ENCODE measurements at places on chromosomes 1 and 21.

GRCh38 chr1:160346958-160347357 is 3.8 kb downstream of the NCSTN start:
- no peak for DNase-seq

DNA sequence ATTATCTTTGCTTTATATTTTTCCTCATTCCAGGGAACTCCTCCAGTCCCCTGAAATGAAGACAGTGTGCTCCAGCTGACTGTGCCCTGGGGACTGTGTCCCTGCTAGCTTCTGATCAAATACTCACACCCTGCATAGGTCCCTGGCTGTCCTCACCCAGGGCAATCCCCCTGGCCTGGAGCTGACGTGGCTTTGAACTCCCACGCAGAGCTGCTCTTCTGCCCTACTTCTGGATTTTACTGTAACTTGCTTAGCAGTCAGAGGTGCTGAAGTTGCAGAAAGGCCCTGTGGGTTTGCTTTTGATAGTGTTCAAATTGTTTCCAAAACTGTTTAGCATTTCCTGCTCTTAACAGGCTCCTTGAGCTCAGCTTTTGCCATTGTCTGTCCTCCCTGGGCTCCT is 186.5 kb downstream of the FASLG start:
- no peak for DNase-seq

DNA sequence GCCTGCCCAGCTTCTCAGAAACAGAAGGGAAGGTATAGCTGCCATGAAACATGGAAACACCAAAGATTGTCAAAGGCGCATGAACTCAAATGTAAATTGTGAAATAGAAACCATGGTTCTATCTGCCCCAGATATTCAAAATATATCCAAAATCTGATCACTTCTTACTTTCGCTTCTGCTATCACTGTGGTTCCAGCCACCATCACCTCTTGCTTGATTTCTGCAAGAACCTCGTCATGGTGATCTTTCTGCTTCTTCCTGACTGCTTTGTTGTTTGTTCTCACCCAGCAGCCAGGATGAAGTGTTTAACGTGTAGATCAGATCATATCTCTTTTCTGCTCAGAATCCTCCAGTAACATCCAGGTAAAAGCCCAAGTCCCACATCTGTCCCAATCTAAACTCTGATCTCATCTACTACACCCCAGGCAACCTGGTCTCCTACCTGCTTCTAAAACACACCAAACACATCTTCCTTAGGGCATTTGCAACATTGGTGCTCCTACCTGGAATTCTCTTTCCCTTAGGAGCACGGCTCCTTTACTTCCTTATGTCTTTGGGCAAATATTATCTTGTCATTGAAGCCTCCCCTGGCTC is 10.5 kb upstream of the LMO4 start:
- DNase-seq = no peak

DNA sequence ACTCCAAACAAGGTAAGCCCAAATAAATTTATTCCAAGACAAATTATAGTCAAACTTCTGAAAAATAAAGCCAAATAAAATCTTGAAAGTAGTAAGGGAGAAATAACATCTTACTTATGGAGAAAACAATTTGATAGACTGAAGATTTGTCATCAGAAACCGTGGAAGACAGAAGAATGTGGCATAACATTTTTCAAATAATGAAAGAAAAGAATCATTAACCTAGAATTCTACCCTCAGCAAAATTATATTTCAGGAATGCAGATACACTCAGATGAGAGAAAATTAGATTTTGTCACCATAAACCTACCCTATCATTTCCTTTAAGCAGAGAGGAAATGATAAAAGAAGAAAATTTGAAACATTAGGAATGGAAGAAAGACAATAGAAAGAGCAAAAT is 27.3 kb upstream of the PADI1 start:
- DNase-seq = no peak

- DNase-seq = no peak
Measured at GRCh38 chr1:28507247-28507645, 1.4 kb downstream of the RCC1 start.

GRCh38 chr1:203673550-203674411 is 47.1 kb downstream of the ATP2B4 start:
- DNase-seq = no peak

GRCh38 chr1:6547301-6547700 is 7.0 kb downstream of the NOL9 start:
- DNase-seq = no peak

DNA sequence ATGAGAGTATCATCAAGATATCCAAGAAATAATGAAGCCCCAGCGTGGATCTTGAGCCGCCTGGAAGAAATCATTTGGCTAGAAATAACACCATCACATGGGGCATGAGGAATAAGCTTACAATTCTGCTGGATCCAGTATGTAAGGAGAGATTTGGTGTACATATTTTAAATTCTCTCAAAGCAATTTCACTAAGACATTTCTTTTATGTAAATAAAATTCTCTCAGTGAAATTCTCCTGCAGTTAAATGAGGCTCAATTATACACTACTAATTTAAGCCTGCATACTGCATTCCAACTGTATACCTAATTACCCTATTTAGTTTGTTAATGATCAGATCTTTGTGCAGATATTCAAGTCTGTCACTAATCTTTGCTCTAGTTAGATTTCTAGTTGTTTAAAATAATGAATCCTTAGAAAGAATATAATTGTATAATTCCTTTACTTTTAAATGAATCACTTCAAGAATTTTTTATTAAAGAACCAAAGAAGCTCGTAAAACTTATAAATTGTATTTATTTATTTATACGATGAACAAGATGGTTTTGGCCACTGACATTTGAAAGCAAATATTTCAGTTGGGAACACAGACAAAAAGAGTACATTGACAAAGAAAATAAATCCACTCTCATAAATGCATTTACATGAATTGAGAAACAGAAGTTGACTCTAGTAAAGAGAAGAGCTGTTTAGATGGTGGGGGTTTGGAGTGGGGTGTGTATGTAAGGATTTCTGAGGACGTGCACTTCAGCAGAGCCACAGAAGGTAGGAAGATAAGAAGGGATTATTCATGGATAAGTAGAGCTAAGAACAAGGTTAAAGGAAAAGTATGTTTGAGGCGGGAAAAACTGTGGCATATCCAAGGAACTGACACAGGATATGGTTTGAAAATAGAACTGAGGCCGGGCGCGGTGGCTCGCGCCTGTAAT is 466.8 kb downstream of the DSCAM start:
- no peak for DNase-seq

DNA sequence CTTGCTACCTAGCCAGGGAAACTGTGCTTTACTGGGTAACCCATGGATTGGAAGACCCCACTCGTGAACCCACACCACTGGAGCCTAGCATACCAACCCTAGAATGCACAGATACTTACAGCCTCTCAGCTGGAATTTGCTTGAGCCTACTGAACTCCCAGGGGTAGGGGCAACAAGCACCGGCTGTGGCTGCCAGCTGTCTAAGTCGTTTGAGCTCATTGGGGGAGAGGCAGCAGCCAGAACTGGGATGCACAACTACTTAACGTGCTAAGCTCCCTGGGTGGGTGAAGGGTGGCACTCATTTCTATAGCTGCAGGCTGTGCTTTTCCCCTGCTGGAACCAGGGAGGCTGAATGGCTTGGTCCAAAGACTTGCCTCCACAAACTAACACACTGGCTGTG is 212.4 kb downstream of the ZNF648 start:
- DNase-seq = no peak

GRCh38 chr21:15568516-15568915 is 161.3 kb upstream of the USP25 start:
- no peak for DNase-seq

GRCh38 chr1:176559878-176560277 is 96.9 kb downstream of the PAPPA2 start:
- peak; percentile 31 for DNase-seq

GRCh38 chr1:177817937-177818875 is 151.7 kb downstream of the SEC16B start:
- DNase-seq = peak; percentile 56

DNA sequence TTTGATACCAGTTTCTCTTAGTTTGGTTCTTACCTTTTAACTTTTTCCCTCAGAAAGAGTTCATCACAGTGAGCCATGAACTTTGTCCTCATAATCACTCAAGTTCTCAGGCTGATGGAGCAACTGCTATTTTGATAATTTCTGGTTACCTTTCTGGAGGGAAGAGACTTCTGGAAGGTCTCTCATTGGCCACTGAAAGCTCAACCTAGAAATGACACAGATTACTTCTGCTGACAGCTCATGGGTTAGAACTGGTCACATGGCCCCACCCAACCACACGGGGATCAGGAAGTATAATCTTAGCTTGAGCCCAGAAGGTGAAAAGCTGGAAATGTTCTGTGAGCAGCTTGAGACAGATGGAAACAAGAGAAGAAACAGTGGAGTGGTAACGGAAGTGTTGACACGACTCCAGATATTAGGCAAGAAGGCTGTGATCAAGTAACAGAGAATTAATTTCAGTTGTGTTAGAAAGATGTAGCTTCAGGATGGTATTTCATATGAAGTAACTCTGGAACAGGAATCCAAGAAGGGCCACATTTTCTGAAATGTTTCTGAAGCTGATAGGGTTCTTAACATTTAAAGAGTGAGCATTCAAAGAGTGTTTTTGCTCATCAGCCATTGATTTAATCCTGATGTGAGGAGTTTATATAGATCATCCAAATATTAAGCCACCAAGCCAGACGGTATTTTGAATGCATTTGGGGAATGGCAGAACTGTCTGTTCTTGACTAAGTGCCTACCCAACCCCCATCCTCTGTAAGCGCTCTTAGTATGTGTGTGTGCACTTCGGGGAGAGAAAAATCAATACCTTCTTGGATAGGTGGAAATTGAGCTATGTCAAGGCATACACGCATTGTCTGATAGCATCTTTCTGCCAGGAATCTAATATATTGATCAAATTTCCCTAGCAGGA is 21.9 kb upstream of the XPR1 start:
- no peak for DNase-seq

DNA sequence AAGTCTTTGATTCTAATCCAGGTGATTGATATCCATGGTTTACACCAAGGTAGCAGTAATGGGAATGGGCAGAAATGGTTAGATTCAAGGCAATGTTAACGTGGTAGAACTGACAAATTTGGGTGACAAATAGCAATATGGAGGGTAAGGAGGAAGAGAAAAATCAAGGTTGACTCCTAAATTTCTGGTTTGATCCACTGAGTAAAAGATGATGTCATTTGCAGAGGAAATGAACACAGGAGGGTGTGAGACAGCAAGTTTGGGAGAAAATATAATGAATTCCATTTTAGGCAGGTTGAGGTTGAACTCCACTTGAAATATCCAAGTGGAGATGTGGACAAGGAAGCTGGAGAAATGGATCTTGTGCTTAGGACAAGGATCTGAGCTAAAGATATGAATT is 170.9 kb upstream of the CAMK1G start:
- DNase-seq = no peak

DNA sequence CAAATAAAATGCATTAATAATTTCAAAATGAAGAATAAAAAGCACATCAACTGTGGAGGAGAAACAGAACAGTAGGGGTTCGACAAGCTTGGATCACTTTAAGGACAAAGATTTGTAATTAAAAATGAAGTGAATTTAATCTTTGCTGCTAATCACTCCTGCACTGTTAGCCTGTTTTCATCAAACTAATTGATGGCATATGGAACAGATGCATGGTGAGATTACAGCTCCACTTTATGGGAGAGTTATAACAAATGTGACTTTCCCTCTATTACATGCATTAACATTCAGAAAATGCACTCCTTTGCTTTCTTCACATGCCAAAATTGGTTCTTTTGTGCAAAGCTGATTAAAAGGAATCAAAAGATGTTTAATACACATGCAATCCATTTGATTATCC is 207.2 kb upstream of the C21orf91 start:
- no peak for DNase-seq

- DNase-seq = no peak
Measured at GRCh38 chr1:178122283-178122682, 28.4 kb downstream of the RASAL2 start.

DNA sequence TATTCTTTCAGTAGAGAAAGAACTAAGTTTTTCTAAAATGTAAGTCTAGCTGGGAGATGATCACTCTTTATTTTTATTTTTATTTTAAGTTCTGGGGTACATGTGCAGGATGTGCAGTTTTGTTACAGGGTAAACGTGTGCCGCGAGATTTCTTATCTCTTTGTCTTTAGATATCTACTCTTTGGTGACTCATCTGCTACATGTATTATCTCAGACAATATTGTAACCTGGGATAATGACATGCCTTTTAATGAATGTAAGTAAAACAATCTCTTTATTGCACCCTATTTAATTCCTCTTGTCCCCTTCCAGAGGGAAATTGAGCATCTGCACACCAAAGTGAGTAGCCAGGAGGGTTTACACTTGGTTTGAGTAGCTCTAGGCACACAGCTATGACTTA is 9.4 kb downstream of the CR2 start:
- no peak for DNase-seq

GRCh38 chr1:22745669-22746585 is 35.3 kb downstream of the EPHB2 start:
- DNase-seq = peak; percentile 81

DNA sequence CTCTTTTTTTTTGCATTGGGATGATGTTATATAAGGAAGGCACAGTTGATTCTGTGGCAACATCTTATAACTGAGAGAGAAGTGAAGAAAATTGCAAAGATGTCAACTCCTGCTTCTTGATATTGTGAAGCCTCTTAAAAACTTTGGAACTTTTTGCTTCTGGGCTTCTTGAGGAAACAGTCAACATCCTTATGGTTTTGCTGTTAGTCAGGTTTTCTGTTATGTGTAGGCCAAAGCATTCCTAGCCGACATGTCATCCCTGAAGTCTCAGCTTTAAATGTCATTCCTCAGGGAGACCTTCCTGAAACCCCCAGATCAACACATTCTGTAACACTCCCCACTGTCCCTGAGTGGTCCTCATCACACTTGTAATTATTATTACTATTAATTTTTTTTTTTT is 12.6 kb downstream of the FALEC start:
- DNase-seq = no peak

DNA sequence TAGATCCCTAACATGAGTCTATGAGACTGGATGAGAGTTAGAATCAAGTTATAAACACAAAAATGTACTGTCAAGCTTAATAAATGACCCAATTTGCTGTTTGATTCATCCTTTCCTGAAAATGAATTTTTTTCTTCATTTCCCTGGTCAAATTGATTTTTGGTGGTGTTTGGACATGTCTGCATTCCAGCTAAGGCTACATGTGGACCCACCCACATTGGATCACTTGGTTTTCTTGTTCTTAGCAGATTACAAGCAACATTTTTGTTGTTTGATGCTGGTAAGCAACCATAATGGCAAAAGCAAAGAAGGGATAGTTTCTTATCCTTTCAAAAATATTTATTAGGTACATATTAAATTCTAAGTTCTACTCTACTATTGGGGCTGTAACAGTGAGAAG is 181.1 kb downstream of the NEK7 start:
- no peak for DNase-seq

- DNase-seq = peak; percentile 81
Measured at GRCh38 chr1:209747580-209748262, 8.1 kb upstream of the TRAF3IP3 start.
